ENCODE measurements at places on chromosomes 3 and 15. TPM values are rescaled to one million over a fixed set of nuclear protein-coding genes. Genes with fewer than 3 reads are reported as not detected.

GRCh38 chr3:123780656-123781055 is 103.5 kb downstream of the MYLK start:
- DNase-seq = no peak

DNA sequence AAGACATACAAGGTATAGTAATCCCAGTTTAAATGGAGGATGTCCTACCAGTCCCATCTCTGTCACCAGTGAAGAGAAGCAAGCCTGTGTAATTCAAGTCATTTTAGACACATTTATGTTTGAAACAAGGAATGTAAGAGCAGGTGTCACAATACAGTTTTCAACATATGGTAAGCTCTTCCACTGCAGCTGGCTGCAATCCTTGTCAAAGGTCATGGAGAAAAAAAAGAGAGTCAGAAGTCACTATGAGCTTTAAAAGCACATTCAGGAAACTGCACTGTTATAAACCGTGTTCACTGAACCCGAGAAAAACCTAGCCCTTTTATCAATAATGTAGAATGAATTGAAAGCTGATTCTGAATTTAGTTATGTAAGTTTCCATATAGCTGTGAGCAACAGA is 206.4 kb downstream of the NAALADL2 start:
- DNase-seq = no peak

Gene CYP11A1
- total RNA-seq = not detected

GRCh38 chr3:123419181-123419849 is 29.6 kb downstream of the ADCY5 start:
- no peak for DNase-seq

DNA sequence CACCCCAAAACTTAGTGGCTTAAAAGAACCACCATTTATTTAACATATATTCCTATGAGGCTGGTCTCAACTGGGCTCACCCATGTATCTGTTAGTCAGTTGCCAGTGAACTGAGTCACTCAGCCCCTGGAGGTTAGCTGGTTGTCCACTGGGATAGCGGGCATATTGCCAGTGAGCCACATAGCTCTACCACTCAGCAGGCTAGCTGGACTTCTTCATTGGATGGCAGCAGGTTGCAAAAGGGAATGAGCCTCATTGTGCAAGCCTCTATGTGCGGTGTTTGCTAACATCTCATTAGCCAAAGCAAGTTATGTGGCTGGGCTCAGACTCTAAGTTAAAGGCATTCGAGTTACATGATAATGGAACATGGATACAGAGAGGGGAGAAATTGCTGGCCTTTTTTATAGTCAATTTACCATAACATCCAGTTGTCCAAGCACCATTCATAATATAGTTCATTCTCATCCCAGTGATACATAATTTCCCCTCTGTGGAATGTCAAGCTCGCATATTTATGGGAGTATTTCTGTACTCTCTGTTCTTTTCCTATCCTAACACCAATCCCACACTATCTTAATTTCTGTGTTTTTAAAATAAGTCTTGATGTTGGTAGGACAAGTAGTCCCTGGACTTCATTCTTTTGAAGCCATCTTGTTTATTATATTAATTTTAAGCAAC is 8.7 kb downstream of the BTD start:
- DNase-seq = no peak

Gene SNRPN
- total RNA-seq = 102 TPM

DNA sequence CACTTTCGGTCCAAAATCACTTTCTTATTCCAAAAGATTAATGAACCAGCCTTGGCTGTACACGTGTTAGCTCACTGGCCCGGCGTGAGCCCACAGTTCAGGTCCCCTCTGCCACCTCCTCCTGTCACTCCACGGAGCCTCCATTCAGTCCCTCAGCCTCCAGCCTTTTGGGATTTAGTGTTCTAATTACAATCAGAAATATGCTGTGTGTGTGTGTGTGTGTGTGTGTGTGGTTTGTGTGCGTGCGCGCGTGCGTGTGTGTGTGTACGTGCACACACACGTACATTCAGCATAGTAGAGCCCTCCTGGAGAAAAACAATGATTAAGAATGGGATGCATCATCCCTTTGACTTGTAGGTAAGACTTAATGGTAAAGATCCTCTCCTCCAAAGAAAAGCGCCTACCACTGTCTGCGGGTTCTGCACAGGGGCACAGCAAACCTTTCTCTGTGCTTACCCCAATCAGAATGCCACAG is 801 bp downstream of the CA12 start:
- no peak for DNase-seq

- no peak for DNase-seq
Measured at GRCh38 chr3:178655488-178655887, 119.3 kb downstream of the KCNMB2 start.

GRCh38 chr3:191901741-191902140 is 440.8 kb downstream of the PYDC2 start:
- DNase-seq = no peak

DNA sequence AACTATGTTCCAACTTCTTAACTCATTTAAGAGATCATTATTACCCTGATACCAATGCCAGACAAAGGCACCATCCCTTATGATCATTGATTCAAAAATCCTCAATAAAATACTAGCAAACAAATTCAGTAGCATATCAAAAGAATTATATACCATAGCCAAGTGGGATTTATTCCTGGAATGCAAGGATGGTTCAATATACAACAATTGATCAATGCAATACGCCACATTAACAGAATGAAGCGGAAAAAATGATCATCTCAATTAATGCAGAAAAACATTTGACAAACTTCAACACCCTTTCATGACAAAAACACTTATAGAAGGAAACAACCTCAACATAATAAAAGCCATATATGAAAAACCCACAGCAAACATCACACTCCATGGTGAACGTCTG is 4.7 kb upstream of the HTR3E start:
- DNase-seq = no peak

- no peak for DNase-seq
Measured at GRCh38 chr15:59166166-59166565, 40.5 kb upstream of the LDHAL6B start.

DNA sequence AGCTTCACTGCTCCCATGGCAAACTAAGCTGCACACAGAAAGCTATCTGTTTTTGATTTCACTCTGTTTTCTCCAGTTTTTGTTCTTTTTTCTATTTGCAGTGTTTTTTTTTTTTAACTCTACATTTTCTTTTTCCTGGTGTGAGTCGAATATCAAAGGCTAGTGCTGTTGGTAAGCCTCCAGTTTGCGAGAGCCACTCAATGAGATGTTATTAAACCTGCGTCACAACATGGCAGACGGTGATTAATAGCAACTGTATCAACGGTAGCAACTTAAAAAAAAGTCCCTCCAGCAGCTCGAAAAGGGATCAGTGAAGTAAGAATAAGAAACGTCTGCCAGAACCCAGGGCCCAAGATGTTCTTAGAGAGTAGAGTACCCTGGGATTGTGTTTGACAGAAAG is 84.1 kb downstream of the MEIS2 start:
- no peak for DNase-seq

Gene OPA1
- 52.5 TPM for total RNA-seq

Gene MRPS22
- 30.4 TPM for total RNA-seq

GRCh38 chr15:79831604-79832003 is 65.2 kb downstream of the MTHFS start:
- no peak for DNase-seq

GRCh38 chr3:107578091-107578490 is 55.3 kb downstream of the BBX start:
- DNase-seq = no peak

GRCh38 chr15:41564286-41564959 is 5.4 kb downstream of the TYRO3 start:
- no peak for DNase-seq

Gene C3orf70
- 5.0 TPM for total RNA-seq

DNA sequence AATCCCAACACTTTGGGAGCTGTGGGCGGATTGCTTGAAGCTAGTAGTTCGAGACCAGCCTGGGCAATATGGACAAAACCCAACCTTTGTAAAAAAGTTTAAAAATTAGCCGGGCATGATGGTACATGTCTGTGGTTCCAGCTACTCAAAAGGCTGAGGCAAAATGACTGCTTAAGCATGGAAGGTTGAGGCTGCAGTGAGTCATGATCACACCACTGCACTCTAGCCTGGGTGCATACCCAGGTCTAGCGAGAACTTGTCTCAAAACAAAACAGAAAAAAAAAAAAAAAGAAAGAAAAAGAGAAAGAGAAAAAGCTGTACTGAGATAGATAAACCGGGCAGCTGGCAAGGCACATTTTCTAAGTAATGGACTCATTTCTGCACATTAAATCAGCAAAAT is 10.6 kb downstream of the ARPP19 start:
- no peak for DNase-seq

- no peak for DNase-seq
Measured at GRCh38 chr15:89587955-89588354, 12.7 kb downstream of the TICRR start.

Gene PLCL2
- 2.1 TPM for total RNA-seq
